ENCODE measurements at places on chromosomes 4 and X.

DNA sequence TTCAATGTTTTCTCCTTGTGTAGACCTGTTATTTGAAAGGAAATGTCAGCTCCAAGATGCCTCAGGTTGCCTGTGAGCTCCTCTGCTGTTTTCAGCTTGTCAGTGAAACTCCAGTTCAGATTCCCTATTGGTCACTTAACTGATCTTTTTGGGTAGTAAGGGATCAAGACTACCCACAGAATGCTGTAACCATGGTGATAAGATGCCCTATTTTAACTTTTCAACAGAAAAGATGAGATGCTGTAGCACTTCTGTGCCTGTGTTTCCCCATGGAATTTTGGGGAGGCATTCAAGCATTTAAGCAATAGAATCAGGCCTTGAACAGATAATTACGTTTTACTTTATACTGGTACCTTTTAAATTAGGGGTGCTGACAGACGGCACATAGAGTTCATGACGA lies 106.6 kb upstream of the H2AZ1 start:
- DNase-seq, result no peak

DNA sequence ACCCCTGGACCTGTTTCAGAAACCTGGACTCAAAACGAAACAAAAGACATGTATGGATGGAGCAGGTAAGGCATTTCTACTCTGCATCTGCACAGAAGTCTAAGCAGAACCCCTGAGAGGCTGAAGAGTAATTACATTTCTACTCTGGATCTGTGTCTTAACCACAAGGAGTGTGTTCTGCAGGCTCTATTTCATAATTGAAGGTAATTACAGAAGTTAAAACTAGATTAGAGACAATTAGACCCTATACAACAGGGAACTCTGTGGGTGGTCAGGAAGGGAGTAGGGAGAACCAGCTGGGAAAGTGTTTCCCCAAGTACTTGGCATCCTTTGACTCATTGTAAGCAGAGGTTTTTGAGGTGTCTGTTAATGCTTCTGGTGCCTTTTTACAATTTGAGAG lies 69.8 kb downstream of the IGSF1 start:
- no peak for DNase-seq

DNA sequence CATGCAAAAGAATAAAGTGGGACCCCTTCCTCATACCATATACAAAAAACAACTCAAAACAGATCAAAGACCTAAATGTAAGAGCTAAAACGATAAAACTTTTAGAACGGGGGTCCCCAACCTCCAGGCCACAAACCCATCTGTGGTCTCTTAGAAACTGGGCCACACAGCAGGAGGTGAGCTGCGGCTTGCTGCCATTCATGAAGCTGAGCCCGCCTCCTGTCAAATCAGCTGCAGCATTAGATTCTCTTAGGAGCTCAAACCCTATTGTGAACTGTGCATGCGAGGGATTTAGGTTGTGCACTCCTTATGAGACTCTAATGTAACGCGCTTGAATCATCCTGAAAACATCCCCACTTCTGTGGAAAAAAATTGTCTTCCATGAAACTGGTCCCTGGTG lies 7.0 kb upstream of the GATA1 start:
- DNase-seq, result no peak

- DNase-seq, result no peak
These were observed 121.0 kb downstream of the SORCS2 start for GRCh38 chr4:7313347-7313811.

DNA sequence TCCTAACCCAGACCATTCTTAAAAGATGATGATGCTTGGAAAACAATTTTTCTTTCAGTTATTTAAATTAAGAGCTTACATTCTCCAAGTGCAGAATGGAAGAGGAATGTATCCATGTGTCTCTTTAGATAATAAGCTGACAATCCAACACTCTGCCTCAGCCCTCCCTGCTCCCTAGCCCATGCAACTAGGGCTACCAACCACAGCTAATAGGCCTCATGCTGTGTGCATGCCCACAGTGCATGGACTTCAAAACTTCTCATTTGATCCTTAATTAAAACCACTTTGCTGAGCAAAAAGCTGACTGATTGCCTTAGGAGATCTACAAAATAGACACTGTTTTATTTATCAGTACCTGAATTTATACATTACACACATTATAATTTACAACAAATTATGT lies 473.9 kb downstream of the GALNTL6 start:
- no peak for DNase-seq

DNA sequence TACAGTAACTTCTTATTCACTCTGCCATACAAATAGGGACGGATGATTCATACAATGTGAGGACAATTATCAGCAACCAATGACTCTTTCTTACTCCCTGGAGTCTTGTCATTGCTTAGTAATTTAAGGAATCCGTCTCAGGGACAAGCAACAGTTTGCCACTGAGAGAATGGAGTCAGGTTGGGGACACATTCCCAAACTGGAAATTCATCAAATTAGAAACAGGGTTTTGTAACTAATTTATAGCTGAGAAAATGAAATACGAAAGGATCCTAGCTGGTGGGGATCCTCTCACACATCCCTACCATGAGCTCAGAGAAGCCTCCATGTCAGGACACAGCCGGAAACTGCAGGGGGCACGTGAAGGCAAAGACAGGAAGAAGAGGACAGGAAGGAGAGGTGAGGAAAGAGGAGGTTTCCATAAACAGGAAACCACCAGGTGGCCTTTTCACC lies 50.4 kb upstream of the KDR start:
- DNase-seq, result no peak

GRCh38 chr4:148779771-148780170 lies 337.6 kb upstream of the NR3C2 start:
- no peak for DNase-seq

DNA sequence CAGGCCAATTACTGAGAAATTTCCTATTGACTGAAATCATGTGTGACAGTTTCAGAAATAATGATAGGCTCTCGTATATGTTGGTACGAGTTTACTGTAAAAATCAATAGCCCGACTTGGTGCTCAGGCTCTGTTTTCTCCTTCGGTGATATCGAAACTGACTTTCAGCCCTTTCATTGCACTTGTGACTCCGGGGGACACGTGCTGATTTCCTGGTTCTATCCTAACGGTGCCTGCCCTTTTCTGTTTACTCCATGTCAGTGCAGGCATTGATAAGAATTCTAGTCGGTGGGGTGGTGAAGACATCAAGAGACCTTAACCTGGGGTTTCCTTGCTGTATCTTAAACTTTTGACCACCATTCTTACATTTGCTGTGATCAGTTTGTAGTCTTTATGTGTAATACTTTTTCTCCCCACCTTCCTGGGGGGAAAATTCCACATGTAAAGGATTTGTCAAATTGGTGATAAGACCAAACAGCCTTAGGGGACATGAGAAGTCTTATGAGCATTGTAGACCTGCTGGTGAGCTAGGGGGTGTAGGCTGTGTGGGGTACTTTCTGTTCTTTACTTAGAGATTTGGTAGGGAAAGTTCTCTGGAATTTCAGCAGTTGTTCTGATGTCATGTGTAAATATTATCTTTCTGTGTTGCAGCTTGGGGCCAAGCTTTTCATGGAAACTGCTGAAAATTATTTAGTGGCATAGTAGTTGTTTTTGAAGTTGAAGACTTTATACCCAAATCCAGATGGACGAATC lies 52.7 kb downstream of the TMEM131L start:
- peak; percentile 40 for DNase-seq

DNA sequence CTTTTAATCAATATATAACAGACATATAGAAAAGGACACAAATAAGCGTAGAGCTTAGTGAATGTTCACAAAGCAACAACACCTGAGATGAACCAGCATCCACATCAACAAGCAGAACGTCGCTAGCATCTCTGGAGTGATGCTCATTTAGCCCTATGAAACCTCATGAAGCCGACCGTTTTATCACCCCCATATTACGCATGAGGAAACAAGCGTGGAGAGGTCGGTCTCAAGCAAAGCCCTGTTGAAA lies 524 bp upstream of the RPS3A start:
- no peak for DNase-seq

DNA sequence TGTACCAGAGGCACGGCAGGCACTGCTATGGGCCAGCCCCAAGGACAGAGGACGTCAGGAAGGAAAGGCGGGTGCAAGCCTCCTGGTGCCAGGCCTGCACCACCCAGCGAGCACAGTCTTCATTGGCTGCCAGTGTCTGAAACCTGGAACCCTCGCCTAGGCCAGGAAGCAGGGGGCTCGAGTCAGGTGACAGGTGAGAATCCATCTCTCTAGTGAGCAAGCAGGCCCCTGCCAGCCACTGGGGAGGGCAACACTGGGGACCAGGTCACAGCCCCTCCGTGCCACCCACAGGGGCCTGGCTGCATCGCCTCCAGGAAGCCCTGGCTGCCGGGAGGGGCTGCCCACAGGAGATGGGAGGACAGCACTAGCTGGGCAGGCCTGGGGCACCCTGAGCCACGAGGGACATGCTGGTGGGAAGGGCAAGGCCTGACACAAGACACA lies 6.9 kb upstream of the HAUS3 start:
- DNase-seq, result no peak

DNA sequence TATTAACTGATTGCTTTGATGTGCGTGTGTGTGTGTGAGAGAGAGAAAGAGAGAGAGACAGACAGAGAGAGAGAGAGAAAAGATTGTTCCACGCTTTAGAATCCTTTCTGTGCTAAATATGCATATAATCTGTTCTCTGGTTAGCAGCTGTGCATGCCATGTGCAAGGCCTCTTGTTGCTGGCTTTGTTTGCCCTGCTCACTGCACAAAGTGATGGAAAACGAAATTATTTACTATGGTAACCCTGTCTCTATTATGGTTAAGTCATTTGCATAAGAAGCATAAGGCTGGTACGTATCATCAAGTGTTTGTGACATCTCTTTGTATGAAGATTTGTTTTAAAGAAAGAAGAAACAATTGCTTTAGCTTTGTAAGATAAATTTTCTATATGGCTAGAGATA lies 190.2 kb upstream of the POF1B start:
- DNase-seq, result no peak

DNA sequence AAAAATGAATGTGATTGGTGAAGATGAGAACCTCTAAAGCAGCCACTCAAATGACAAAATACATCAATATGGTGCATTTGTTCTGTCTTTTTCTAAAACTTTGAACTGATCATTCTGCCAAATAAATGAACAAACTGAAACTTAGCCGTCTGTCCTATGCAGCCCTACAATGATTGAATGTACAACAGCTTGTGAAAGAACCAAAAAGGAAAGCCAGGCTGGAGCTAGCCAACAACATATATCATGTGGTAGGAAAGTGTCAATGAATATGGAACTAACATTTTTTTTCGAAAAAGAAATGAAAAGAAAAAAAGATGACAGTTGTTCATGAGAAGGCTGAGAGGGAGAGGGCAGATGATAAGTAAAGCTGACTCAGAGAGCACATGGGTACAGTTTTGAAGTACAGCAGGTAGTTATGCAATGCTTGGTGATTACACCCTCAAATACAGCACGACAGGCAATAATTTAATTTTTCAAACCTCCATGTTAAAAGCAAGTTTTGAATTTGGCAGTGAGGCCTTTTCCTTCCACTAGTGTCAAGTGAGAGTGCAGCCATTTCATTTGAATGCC lies 21.2 kb upstream of the SLC7A11 start:
- no peak for DNase-seq

DNA sequence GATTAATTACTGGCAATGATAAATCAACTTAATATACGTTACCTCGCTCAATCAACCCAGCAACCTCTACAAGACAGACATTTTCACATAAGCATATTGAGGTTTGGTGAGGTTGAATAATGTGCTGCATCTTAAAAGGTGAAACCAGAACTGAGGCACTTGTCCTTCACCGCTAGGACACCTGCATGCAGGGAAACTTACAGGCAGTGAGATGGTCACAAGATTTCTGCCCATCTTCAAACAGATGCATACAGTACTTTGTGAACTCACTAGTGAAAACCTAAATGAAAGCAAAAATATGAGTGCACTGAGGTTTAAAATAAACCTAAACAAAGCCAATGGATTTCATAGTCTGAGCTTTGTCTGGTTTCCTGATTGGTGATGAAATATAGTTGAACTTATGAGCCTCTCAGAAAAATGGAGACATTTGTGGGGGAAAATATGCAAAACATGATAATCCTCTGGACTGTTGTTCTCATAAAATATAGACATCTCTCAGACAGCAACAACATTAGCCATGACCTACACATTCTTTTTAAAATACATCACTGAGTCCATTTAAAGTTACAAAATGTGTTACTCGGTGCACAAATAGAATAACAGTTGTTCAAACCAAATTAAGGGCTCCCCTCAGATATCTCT lies 20.9 kb upstream of the PRSS12 start:
- no peak for DNase-seq

- DNase-seq, result no peak
These were observed 8.8 kb downstream of the PPM1K start for GRCh38 chr4:88275516-88275915.

DNA sequence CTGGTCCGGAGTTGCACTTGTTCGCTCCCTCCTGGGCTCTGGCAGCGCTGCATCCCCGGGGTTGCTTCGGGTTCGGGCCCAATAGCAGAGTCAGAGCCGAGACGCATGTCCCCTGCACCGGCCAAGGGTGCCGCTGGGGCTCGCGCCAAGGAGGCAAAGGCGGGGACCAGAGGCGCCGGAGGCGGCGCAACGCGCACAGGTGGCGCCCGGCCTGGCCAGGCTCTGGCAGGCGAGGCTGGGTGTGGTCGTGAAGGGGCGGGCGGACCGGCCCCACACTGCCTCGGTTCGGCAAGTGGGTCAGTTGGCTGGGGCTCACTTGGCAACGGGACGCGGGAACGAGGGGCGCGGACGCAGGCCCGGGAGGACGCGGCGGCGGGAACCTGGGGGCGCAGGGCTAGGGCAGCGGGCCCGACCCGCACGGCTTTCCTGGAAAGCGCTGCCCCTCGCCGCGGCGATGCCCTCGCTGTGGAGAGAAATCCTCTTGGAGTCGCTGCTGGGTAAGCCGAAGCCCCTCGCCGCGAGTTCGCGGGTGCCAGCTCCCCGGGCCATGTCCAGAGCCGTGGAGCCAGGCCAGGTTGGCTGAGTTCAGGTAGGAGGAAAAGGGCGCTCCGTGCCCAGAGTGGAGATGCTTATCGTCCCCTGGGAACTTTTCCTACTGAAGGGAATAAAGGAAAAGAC lies at the start of gene CWH43:
Gene CWH43, plus strand, starts transcription at position 300 of the 678 bp plus-strand sequence. Its CDS starts 155 bp downstream, at position 455.
- no peak for DNase-seq

- DNase-seq, result no peak
These were observed 12.6 kb downstream of the SORBS2 start for GRCh38 chr4:185799442-185799841.

GRCh38 chrX:123455693-123456092 lies 271.6 kb downstream of the GRIA3 start:
- DNase-seq, result no peak

DNA sequence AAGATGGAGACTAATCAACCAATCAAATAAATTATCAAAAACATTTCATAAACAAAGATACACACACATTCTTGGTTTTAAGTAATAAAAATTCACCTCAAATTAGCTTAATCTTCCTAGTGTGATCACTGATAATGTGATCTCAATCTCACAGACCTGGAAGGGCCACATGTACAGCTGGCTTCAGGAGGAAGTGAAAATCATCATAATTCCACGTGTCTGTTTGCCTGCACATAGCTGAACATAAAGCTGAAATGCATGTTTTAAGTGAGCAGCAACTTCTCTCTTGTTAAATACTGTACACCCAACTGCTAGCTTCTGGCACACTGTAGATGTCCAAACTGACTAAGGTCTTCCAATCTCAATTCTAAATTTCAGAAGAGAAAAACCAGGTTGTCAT lies 53.8 kb downstream of the ARHGAP6 start:
- no peak for DNase-seq

GRCh38 chrX:148928811-148929210 lies 428.4 kb downstream of the AFF2 start:
- no peak for DNase-seq
